ENCODE measurements at places on chromosomes 5 and 9.

GRCh38 chr5:383621-384020, 59.4 kb upstream of the EXOC3 start:
- DNase-seq = no peak

DNA sequence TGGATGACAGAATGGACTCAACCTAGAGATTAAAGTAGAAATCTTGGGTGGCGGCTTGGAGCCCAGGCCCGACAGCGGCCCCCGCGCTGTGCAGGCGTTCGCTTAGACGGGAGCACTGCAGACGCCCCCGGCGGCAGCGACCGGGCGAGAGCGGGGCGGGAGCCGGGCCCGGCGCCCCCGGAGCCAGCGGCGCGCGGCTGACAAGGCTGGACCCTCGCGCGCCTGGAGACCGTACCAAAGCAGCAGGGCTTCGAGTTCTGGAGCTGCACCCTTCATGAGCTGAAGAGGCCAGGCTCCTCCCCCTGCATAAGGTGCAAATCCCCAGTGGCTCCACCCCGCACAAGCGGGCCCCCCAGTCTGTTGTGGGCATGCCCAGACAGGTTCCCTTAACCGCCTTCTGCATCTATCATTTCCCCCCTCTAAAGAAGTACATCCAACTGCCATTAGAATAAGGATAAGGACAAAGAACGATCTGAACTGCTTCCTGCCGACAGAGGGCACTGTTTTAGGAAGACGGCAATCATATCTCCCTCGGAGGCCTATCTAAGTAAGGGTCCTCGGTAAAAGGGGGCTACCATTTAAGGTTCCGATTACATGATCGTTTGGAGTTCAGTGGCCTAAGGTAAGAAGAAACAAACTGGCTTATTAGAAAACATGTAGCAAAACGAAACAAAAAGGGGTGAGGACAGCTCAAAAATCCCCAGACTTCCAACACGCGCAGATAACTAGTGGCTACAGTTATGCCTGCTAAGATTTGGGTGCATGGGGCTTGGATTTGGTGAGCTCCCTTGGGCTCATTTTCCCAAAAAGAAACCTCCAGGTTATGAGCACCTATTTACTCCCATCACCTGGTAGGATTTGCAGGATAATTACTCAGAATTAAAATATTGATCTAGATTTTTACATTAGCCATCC, 66.3 kb downstream of the RGMB start:
- DNase-seq = peak; percentile 14

GRCh38 chr5:6384856-6385255, 6.5 kb upstream of the MED10 start:
- no peak for DNase-seq

- DNase-seq = peak; percentile 93
Measured at GRCh38 chr9:94259077-94259862, at the start of gene ZNF169. Gene ZNF169, plus strand, starts transcription at chr9:94259298. Its CDS starts 19,515 bp downstream, at chr9:94278813.

DNA sequence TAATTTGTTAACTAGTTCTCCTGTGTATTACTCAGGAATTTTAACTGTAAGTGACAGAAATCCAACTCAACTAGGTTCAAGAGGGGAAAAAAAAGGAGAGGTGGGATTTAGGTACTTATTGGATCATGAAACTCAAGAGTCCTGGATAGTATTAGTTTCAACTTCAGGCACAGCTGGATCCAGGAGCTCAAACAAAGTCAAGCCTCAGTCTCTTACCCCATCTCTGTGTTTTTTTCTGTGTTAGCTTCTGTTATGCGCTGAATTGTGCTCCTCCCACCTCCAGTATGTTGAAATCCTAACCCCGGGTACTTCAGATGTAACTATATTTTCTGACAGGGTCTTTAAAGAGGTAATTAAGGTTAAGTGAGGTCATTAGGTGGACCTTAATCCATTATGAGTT, 53.5 kb downstream of the SMIM23 start:
- DNase-seq = no peak

- DNase-seq = peak; percentile 38
Measured at GRCh38 chr9:98168941-98169488, 23.4 kb downstream of the CORO2A start.

DNA sequence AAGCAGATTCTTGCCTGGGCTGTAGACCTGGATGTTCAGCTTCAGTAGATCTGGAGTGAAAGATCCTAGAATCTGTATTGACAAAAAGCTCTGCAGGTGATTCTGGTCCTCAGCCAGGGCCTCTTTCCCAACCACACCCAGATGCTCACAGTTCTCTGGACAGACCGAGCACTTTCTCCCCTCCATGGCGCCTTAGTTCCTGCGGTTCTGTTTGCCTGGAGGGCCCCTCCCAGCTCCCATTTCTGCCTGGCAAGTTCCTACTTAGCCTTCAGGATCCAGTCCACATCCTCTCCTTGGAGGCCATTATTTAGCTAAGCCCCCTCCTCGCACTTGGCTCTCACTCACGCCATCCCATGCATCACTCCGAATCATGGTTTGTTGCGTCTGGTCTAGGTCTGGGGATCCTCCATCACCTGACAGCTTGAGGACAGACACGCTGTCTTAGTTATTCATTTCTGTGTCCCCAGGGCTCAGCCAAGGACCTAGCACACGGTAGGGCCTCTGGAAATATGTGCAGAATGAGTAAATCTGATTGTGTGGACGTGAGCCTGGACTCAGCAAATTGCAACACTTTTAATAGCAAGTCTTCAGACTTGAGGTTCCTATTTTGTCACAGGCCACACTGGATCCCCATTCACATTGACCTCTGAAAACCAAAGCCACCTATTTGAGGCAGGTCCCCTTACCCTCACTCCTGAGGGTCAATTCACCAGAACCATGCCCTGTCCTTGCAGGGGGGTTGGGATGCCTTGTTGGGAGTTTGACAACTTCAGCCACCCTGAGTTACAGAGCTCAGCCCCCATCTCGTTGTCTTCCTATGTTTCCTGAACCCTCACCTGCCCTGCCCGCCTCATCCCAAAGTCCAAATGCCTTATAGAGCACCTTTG, 50.7 kb downstream of the COL15A1 start:
- no peak for DNase-seq

DNA sequence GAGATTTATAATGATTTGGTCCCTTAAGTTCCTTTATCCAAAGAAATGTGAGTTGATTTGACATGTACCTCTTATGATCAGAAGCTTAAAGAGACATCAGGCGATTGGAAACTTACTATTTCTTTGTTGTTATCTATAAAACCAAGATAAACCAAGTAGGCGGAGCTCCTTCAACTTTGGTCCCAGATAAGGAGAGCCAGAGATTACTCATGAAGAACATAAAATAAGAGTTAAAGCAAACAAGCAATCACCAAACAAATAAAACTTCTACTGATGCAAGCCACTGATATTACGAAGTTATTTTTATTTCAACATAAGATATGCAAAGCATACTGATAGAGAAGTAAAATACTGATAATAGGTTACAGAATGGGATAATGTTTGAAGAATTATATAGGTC, 141.5 kb upstream of the CDH18 start:
- no peak for DNase-seq

GRCh38 chr5:113776168-113776567, 262.7 kb downstream of the YTHDC2 start:
- no peak for DNase-seq

Measured in HL-60 (cell line).